Cerebellar nuclear complex (tissue), 1 donor: ENCODE measurements at places on chromosomes 1 and 21.

DNA sequence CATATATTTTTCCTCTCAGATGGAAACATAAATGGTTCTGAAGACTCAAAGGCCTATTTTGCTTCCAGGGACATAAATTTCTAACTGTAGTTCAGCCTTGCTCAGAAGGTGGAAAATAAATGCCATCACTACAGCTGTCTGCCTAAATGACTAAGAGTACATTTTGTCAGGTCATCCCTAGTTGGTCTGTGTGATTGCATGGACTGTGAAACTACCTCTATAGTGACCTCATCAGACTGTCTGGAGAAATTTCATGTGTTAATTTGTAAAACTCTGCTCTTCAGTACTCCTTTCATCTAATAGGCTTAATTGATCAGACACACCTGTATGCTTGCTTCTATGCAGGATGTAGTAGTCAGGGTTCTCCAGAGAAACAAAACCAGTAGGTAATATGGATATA, 886.9 kb downstream of the AMY1C start:
- no peak for DNase-seq

DNA sequence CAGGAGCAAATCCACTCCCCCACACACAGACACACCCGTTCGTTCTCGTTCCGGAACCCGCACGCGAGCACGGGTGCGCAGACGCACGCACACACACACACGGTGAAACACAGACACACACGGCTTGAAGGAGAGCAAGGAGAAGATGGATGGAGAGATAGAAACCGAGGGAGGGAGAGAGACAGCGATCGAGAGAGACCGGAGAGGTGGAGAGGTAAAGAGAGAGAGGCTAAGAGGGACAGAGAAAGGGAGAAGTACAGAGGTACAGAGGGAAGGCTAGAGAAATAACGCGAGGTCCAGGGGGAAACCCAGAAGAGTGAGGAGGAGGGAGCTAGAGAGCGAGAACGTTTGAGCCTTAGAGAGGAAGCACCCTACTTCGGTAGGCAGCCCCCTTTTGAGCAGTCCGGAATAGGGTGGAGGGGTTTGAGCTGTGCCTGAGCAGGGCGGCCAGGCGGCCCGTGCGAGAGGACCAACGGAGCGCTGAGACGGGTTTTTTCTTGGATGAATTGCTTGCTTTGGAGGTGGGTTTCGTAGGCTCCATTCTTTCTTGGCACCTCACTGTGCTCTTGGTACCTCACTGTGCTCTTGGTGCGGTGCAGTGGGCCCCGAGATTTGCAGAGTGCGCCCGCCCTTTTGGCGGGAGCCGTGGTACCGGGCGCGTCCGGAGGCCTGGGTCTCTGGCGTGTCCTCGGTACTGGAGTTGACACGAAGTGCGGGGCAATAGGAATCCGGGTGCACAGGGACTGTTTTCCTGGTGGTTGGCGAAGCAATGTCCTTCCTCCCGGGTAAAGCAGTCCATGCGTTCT, 88.4 kb upstream of the RHOU start:
- no peak for DNase-seq

DNA sequence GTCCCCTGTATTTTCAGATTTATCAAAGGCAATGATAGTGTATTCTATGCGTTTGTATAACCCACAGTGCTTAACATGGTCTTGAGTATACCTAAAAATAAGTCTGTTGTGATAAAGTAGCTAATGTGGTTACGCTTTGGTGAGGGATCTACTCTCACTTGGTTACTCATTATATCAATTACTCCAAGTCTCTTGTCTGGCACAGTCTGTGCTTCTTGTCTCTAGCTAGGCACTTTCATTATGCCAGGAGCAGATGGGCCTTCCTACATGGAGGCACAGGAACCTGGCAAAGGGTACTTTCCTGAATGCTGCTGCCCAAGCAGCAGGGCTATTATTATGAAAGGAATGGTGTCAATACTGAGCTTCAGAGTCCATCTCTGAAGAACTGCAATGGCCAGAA, 4.2 kb upstream of the PTPN22 start:
- peak; percentile 87 for DNase-seq

DNA sequence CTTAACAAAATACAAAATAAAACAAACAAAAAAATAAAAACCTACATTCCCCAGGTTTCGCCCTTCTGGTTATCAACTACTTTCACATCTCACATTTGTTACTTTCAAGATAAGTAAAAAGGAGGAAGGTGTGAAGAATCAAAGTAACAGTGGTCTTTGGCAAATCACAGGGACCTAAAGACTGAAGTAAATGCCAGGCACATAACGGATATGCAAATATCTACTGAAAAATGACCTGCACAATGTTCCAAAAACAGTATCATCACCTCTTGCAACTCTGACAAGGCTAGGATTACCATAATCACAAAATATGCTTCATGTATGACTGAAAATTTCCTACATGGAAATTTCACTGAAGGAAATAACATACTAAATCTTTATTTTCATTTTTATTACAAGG, 29.3 kb downstream of the COP1 start:
- no peak for DNase-seq

DNA sequence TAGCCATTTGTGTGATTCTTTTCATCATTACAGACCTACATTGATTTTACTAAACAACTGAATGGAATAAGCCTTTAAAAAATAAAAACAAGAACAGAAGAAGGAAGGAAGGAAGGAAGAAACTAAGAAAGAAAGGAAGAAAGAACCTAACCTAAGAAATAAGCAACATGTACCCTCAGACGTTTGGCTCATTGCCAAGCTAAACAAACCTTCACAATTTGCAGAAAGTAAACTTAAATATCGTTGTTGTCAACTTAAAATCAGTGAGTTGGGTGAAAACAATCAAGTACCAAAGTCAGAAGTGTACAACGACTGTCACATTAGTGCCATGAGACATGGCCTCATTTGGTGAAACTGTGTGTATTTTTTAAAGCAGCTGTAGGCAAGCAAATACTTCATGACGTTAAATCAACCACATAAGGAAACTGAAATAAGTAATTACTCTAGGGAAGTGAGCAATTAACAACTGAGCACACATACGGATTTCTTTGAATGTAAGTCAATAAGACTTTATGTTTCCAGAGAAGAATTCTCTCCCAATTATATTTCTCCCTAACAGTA, 313.1 kb upstream of the TMPRSS15 start:
- DNase-seq, result no peak

DNA sequence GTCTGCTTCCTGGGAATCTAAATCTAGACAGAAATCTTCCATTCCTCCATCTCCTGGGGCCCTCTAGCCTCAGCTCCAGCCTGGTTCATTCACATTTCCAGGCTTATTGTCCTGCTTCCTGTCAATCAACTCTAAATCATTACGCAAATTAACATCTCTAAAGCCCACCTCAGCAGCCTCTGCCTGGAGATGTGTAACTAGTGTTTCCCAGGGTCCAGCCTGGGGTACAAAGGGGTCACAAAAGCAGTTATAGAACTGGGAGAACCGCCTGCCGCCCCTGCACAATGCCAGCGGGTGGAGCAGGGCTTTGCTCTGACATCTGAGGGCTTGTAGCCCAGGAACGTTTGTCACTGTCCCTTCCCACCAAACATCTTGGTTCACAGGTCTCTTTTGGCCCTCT, 373.5 kb downstream of the RRAGC start:
- no peak for DNase-seq

GRCh38 chr1:2778220-2778592, 23.3 kb downstream of the TTC34 start:
- DNase-seq, result no peak

DNA sequence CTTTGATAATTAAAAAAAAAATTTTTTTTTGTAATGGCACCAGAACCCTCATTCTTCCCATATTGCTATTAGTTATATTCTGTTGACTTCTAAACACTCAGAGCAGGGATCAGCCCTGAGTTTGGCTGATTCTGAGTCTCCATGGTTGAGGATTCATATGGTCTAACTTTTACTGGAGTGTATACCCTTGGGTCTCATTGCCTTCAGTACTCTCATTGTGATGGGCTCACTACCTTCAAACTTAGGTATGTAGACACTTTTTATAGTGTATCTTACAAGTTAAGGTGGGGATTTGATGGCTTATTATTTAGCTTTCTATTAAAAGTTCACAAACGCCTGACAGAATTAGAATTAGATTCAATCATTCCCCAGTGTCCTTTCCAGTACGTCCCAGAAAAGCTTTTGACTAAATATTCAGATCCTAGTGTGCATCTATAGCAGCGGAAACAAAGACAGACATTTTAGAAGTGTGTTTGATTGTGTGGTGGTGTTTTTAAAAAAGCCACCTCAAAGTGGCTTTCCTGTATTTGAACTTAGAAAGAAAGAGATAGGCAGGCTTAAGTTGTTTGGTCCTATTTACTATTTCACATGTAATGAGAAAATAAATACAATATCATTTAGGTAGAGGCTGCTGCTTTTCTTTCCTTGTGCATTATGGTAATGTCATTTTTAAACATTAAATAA, 1.4 kb downstream of the MACF1 start:
- no peak for DNase-seq
